ENCODE measurements at places on chromosomes 3 and 15.

- peak; percentile 74 for DNase-seq
Measured at GRCh38 chr15:67839499-67839928, 331 bp downstream of the RNU6-1 start.

- DNase-seq: peak; percentile 46
Measured at GRCh38 chr3:127794402-127794801, 27.9 kb downstream of the MGLL start.

GRCh38 chr3:129346695-129347457 lies 68.2 kb downstream of the HMCES start:
- no peak for DNase-seq

DNA sequence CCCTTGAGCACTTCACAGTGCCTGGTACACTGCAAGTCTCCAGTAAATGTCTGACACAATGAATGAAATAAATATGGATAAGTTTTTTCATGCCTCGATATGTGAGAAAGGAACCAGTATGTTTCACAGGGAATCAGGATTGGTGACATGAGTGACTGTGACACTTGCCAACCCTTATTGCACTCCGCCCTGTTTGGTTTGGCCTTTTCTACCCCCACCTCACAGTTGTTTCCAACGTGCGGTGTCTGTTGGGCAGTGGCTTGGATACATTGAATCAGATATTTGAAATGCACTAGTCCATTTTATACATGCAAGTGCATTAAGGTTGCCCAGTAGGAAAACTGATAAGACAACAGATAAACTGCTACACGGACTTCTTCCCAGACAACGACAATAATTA lies 2.0 kb downstream of the NPHP3 start:
- DNase-seq: no peak

GRCh38 chr15:80830677-80831076 lies 51.5 kb downstream of the CEMIP start:
- no peak for DNase-seq

DNA sequence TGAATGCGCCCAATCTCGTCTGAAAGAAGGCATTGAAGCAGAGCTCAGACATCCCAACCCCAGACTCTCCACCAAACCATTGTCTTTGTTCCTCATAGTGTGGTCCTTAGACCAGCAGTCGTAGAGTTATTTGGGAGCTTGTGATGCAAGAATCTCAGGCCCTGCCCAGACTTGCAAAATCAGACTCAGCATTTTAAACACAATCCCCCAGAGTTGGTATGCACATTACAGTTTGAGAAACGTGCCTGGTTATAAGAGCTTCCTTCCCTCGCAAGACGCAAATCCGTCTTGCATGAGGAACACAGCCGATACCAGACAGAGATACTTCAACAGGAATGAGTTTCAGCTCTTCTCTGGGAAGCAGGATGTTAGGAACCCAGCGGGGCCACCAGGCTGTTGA lies 38.9 kb upstream of the IREB2 start:
- no peak for DNase-seq

DNA sequence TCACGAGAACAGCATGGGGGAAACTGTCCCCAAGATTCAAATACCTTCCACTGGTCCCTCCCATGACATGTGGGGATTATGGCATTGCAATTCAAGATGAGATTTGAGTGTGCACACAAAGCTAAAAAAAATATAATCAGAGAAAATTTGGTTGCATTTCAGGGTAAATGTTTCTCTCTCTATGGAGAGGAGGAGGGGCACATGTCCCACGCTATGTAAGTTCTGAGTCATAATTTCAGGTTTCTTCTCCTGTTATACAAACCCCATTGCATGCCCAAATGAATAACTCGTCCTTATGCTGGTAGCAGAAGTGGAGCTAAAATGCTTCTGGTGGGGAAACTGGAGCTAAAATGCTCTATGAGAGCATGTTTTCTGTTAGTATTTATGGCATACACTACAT lies 209.7 kb upstream of the DCBLD2 start:
- DNase-seq: no peak

DNA sequence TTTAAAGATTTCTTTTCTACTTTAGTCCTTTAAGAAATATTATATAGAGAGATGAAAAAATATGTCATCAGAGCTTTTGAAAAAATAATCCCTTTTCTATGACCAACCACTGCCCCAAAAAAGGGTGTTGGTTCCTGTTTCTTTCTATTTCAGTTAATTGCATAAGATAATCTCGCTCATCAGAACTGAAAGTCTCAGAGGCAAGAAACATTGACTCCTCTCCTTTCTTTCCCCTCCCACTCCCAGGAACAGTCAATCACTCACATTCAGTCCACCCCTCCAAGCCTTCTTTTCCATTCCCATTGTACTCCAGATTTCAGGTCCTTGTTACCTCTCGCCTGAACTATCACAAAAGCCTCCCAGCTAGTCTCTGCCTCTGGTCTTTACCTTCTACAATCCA lies 153.7 kb upstream of the ABI3BP start:
- no peak for DNase-seq

DNA sequence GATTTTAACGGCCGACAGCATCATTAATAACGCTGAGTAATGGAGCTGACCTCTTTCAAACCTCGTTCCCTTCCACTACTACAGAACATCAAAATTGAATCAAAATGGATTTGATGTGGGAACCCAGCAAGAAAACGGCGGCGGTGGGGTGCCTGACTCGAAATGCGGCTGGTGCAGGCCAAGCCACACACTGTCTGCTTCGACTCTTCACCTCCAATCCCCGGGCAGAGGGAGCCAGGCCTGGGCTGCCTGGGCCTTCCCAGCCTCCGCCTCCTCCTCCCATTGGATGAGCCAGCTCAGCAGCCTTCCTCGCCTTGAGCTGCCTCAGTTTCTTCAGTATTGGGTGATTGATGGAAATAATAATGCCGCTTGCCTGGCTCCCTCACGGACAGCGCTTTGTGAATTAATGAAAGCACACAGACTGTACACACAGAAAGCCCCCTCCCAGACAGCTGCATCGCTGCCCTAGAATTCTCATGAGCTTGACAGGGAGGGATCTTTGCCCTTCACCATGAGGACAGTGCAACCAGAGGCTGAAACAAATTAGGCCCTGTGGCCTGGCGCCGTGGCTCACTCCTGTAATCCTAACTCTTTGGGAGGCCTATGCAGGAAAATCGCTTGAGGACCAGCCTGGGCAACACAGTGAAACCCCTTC lies 11.4 kb upstream of the MEGF11 start:
- DNase-seq: no peak
